ENCODE measurements at places on chromosomes 11 and 22. TPM values are rescaled to one million over a fixed set of nuclear protein-coding genes. Genes with fewer than 3 reads are reported as not detected.
A peak's percentile ranks its signal among the peaks of the same experiment; 100 is the strongest.

The CARD18 gene
- total RNA-seq: not detected

- peaks cover 32% of the 10 kb centered on the region for H3K36me3 ChIP-seq
- H3K27me3 ChIP-seq: no peaks in the 10 kb centered on the region
- H3K27ac ChIP-seq: no peak overlapping the region
- H3K4me3 ChIP-seq: no peak overlapping the region
- DNase-seq: peak; percentile 91
These were observed 17.5 kb downstream of the RELT start for GRCh38 chr11:73393479-73394415.

DNA sequence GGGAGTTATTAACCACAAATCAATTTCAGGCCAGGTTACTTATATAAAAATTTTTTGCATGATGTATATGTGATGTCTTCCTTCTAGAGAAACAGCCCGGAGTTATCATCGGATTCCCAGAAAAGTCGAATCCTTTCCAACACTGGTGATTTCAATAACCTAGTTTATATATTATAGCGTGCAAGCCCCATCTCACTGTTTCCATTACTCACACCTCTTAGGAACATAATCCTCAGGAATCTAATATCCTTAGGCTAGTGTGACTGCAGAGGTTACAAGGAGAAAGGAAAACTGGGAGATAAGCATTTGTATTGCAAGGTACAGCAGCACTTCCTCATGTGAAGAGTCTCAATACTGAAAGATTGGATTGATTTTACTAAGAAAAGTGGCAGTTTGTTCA is 20.3 kb downstream of the ARHGAP20 start:
- H3K4me3 ChIP-seq: no peak overlapping the region
- no peak for DNase-seq
- H3K36me3 ChIP-seq: no peaks in the 10 kb centered on the region
- H3K27me3 ChIP-seq: no peaks in the 10 kb centered on the region

- no peak overlapping the region for H3K4me3 ChIP-seq
- no peaks in the 10 kb centered on the region for H3K27me3 ChIP-seq
- H3K36me3 ChIP-seq: no peaks in the 10 kb centered on the region
- no peak overlapping the region for H3K27ac ChIP-seq
These were observed 140.3 kb upstream of the MTNR1B start for GRCh38 chr11:92829121-92829520.

- no peak overlapping the region for H3K4me3 ChIP-seq
- no peaks in the 10 kb centered on the region for H3K36me3 ChIP-seq
- peaks cover 5% of the 10 kb centered on the region for H3K4me1 ChIP-seq
These were observed 37.3 kb upstream of the RRAS2 start for GRCh38 chr11:14396273-14396672.

DNA sequence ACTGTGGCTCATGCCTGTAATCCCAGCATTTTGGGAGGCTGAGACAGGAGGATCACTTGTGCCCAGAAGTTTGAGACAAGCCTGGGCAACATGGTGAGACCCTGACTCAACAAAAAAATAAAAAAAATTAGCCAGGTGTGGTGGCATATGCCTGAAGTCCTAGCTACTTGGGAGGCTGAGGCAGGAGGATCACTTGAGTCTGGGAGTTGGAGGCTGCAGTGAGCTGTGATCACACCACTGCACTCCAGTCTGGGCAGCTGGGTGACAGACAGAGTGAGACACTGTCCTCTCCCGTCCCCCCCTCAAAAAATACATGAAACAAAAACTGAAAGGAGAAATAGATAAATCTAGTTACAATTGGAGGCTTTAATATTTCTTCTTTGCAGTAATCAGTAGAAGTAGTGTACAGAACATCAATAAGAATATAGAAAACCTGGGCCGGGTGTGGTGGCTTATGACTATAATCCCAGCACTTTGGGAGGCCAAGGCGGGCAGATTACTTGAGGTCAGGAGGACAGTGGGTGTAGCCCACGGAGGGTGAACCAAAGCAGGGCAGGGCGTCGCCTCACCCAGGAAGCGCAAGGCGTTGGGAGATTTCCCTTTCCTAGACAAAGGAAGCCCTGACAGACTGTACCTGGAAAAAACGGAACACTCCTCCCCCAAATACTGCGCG is 19.6 kb upstream of the DLAT start:
- peaks cover 8% of the 10 kb centered on the region for H3K27me3 ChIP-seq
- no peaks in the 10 kb centered on the region for H3K4me1 ChIP-seq
- no peak overlapping the region for H3K27ac ChIP-seq

DNA sequence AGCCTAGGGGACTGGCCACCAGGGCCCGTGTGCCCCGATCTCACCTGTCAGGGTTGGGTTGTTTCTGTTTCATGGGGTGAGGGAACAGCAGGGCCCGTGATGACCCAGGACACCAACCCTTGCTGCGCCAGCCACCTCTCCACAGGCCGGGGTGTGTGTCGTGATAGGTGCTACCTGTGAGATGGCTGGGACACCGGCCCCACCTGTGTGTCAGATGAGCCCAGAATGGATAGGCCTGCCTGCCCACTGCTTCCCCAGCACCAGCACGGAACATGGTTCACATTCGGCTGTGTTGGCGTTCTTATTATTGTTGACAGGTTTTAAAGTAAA is 7.1 kb downstream of the CLDN5 start:
- peaks cover 47% of the 10 kb centered on the region for H3K36me3 ChIP-seq
- H3K4me1 ChIP-seq: peaks cover 4% of the 10 kb centered on the region
- DNase-seq: no peak
- H3K27ac ChIP-seq: no peak overlapping the region
- H3K27me3 ChIP-seq: no peaks in the 10 kb centered on the region
- H3K4me3 ChIP-seq: no peak overlapping the region

The ANGPTL5 gene
- total RNA-seq: not detected

- H3K4me1 ChIP-seq: peaks cover 6% of the 10 kb centered on the region
- no peaks in the 10 kb centered on the region for H3K36me3 ChIP-seq
- H3K27ac ChIP-seq: no peak overlapping the region
These were observed 70.4 kb upstream of the KCNQ1OT1 start for GRCh38 chr11:2770096-2770751.

The ARHGEF17 gene
- total RNA-seq: 0.05 TPM

- peaks cover 14% of the 10 kb centered on the region for H3K4me1 ChIP-seq
- no peak for DNase-seq
- no peak overlapping the region for H3K4me3 ChIP-seq
- H3K27me3 ChIP-seq: no peaks in the 10 kb centered on the region
- peak overlapping the region; percentile 59 for H3K27ac ChIP-seq
These were observed 33.9 kb downstream of the BCL2L13 start for GRCh38 chr22:17672417-17672991.

GRCh38 chr11:111302298-111302697 is 4.0 kb downstream of the POU2AF3 start:
- no peak overlapping the region for H3K4me3 ChIP-seq
- H3K27me3 ChIP-seq: peaks cover 72% of the 10 kb centered on the region
- no peak for DNase-seq
- no peak overlapping the region for H3K27ac ChIP-seq

DNA sequence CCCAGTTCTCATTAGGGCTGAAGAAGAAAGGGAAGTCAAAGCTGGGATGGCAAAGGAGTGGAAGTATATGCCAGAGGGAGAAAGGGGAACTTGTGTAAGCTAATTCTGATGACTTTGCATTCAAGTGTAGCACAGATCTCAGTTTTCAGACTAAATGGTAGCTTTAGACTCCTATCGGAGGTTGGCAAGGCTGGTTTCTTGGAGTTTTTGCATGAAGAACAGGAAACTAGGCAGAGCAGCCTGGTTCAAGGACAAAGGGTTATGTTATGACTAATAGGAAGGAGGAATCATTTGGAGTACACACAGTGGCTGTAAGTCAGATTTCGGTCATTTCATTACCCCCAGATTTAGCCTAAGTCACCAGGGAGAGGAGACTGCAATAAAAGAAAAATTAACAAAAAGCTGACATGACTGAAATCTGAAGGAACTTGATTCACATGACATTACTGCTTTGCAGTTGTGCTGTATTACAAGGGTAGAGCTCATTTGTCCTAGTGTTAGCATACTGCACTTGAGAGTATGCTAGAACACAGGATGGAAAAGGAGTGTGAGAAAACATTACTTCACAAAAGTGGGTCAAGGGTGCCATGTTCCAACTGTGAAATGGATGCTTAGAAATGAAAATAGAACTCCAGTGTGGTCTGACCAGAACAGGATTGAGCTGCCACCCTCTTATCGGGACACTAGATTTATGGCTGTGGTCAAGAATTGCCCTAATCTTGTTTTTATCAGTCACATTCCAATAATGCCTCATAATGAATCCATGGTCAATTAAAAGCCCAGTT is 23.6 kb downstream of the ADM start:
- peaks cover 1% of the 10 kb centered on the region for H3K4me1 ChIP-seq
- no peak for DNase-seq
- H3K4me3 ChIP-seq: no peak overlapping the region
- no peak overlapping the region for H3K27ac ChIP-seq

The CD3E gene
- 571 TPM for total RNA-seq

The KCNQ1OT1 gene
- 0.59 TPM for total RNA-seq

GRCh38 chr22:35206889-35207288 is 50.4 kb upstream of the HMGXB4 start:
- no peak overlapping the region for H3K4me3 ChIP-seq
- no peak for DNase-seq
- H3K36me3 ChIP-seq: no peaks in the 10 kb centered on the region
- no peak overlapping the region for H3K27ac ChIP-seq
- no peaks in the 10 kb centered on the region for H3K4me1 ChIP-seq
- H3K27me3 ChIP-seq: no peaks in the 10 kb centered on the region

- peaks cover 33% of the 10 kb centered on the region for H3K4me1 ChIP-seq
- H3K27me3 ChIP-seq: no peaks in the 10 kb centered on the region
- peaks cover 86% of the 10 kb centered on the region for H3K36me3 ChIP-seq
- no peak overlapping the region for H3K4me3 ChIP-seq
These were observed 21.7 kb downstream of the CD5 start for GRCh38 chr11:61123775-61124571.
